ENCODE measurements at places on chromosomes 7 and 10.

GRCh38 chr7:23343806-23344475 is 44.8 kb downstream of the MALSU1 start:
- no peak for DNase-seq

DNA sequence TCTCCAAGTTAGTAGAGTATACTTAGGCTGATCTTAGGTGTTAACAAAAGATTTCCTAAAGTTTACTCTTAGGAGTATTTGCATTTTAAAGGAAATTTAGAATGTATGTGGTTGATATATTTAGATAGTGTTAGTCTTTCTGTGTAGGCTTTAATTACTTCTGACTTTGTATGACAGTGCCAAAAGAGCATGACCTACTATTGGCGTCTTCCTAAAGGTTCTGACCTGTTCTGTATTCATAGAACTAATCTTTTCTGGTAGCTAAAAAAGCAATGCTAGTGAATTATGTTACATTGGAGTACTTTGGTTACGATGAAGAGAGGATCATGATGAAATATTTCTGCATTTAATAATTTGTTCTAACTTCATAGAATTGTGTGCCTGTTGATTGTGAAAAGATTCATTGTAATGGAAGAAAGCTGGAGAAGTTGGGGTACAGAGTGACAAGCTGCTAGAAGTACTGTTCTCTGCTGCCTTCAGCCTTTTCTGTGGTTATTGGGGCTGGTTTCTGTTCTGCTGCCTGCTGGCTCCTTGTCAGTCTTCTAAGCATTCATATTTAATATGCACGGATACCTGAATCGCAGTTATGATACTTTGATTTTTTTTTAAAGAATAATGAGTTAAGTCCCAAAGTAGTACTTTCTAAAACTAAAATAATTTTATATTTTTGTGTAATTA is 13.2 kb downstream of the WAC start:
- DNase-seq, result no peak

DNA sequence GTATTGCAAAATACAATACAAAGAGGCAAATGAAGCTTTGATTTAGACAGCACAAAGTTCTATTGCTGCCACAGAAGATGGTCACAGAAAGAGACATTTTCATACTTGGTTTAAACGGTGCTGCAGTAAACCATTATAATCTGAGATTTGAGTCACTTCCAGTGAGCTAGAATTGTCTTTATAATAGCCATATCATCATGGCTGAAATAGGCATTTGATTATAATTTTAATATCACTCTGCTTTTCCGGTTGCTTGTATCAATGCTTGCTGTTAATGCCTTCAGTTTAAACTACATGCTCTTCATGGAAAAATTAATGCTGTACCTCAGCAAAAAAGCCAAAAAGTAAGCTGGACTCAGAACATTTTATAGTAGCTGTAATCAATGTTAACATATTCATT is 48.5 kb downstream of the CPEB3 start:
- no peak for DNase-seq

GRCh38 chr10:91742229-91742628 is 56.0 kb upstream of the TNKS2 start:
- DNase-seq, result no peak

DNA sequence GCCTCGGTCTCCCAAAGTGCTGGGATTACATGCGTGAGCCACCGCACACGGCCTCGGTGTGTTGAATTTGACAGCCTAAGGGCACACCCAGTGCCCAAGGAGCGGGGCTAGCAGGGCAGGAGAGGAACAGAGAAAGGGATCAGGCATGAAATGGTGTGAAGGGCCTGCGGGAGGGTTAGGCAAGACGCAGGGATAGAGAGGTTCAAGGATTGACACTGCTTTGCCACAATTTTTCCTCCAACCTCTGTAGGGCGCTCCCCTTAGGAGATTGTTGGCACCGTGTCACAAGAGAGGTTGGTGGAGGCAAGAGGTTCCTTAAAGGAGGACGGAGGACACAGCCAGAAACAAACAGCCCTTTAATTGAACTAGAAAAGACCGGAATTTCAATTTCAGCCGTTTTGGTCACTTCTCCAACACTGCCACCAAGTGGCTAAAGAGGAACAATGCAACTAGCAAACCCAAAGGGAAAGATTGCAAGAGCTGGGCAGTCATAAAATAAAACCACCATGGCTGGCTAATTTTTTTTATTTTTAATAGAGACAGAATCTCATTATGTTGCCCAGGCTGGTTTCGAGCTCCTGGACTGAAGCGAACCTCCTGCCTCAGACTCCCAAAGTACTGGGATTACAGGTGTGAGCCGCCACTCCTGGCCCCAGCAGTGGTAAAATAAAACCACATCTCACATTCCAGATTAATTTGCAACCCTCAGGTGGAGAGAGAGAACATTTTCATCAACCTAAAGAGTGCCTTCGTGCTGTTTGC is 6.9 kb upstream of the CREB3L2 start:
- DNase-seq, result no peak

DNA sequence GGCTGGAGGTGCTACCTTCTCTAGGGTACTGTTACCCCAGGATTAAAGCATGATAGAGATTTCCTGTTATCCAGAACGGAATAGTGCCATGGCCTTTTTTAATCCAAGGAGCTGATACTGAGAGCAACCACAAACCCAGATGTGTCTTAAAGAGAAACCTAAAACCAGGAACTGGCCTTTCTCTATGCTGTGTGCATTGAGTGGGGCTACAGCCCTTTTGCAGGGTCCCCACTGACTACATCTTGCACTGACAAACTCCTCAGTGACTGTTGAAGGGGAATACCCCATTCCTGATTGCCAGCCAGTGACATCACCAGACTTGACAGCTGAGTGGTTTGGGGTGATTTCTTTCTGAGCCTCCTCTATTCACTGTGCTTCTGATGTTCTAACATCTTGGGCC is 81.9 kb upstream of the CAPZA2 start:
- DNase-seq, result no peak

- DNase-seq, result no peak
These were observed 19.9 kb upstream of the HSPB1 start for GRCh38 chr7:76282344-76283253.

GRCh38 chr10:119677126-119677525 is 25.9 kb downstream of the BAG3 start:
- DNase-seq, result no peak

- DNase-seq, result no peak
These were observed 120.6 kb downstream of the SH3PXD2A start for GRCh38 chr10:103734731-103735130.

DNA sequence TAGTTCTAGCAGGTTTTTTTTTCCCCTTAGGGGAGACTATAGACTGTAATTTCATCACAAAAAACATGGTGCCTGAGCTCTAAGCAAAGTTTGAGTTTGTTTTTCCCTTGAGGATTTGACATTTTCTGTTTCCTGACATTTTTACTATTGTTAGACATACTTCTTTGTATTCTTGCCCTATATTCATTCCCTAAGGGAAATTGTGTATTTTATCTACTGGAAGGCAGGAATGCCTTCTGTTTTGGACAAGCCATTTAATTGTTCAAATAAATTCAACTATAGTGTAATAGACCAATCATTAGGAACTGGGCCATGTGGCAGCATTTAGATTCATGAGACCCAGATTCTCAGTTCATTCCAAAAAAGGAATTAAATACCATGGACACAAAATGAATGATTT is 335.0 kb downstream of the EXOC4 start:
- no peak for DNase-seq

- DNase-seq, result no peak
These were observed 55.2 kb downstream of the ELMO1 start for GRCh38 chr7:37393476-37393875.

DNA sequence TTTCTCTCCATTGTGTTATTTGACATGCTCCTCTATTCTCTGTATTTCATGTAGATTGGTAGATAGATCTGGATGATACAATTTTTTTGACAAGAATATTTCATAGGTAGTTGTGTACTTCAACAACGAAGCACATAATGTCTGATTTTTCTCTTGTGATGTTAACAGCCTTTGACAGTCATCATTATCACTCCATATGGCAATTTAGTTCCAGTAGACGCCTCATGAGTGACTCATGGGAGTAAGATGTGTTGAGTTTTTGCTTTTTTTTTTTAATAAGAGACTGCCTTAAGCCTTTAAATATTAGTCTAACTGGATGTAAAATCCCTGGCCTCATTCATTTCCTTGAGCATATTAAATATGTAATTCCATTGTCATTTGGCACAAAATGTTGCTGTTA is 123.5 kb upstream of the ZNF32 start:
- no peak for DNase-seq

DNA sequence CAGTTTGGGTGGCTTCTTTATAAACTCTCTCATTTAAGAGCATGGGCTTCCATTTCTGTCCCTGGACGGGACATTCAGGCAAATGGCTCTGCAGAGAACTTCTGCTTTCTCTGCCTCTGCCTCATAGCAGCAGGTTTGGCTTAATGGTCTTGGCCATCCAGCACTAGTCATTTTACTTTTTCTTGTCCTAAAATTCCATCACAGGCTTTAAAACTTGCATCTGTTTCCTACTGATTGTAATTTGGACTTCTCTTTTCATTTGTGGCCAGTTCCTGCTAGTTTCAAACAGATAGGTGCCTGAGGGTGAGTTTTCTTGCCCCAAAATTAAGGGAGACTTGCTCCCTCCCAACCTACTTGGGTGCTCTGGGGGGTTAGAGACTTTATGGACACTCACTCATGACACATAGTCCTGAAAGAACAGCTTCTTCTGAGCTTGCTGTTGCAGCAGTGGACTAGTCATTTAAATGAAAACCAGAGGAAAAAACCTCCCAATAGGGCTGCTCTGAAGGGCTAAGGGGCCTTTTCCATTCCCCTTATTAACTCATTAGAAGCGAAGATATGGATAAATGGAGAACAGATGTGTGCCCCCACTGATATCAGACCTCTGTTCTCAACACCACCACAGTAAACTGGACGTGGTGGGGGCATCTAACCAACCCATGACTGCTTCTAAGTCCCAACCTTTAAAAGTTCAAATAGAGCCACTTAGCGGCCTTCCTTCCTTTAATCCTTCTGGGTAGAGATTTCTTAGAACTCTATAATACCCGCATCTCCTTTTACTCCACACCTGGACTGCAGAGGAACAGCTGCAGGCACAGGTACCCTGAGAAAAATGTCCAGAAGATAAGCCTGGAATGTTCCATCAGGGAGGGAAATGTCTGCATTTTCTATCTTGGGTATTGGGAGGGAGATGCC is 38.8 kb downstream of the SVOPL start:
- no peak for DNase-seq

DNA sequence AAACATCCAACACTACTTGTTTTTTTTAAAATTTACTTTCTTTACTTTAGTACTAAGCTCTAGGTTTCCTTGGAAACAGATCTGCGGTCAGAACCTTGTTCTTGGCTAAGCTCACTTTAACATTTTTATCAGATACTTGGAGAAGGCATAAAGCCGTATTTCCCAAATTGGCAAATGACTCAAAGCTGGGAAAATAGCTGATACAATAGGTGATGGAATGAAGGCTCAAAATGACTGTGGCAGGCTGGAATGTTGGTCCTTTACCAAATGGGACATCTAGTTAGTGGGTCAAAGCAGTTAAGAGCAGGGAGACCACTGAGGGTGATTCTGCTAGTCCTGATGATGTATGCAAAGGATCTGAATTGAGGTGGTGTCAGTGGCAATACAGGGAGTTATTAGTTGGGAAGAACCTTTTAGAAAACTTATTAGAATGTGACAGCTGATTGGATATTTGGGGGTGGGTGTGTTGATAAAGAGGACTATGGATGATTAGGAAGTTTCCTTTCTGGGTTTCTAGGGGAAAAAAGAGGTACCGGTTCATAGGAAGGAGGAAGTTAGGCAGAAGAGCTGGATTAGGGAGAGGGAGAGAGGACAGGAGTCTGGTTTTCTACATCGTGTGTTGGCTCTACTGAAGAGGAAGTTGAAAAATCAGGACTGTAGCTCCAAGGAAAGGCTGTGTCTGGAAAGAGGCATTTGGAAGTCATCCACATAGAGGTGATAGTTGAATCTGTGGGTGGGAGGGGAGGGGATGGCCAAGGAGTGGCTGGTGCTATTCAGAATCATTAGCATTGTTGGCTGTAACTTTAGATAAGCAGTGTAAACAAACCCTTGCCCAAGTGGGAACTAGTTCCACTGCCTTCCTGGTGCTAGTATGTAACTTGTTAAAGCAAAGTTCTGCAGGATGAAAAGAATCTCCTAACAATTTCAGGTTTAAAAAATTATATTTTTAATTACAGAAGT is 13.1 kb downstream of the PLCE1 start:
- DNase-seq, result no peak

DNA sequence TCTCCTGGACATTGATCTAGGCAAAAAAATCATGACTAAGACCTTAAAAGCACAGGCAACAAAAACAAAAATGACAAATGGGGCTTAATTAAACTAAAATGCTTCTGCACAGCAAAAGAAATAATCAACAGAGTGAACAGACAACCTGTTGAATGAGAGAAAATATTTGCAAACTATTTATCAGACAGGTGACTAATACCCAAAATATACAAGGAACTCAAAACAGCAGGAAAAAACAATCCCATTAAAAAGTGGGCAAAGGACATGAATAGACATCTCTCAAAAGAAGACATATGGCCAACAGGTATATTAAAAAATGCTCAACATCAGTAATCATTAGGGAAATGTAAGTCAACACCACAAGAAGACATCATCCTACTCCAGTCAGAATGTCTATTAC is 166.8 kb downstream of the MTERF1 start:
- no peak for DNase-seq

- no peak for DNase-seq
These were observed 2.5 kb downstream of the GRK5 start for GRCh38 chr10:119209736-119210355.

- no peak for DNase-seq
These were observed 73.8 kb upstream of the GTF2IRD1 start for GRCh38 chr7:74379938-74380337.

- no peak for DNase-seq
These were observed 133.9 kb downstream of the PCDH15 start for GRCh38 chr10:54667136-54667535.

All from stimulated activated CD4-positive, alpha-beta T cell treated with anti-CD3 and anti-CD28 coated beads, Interleukin-1b, Interleukin-23, amount 100 ng/mL, for 1 hour (primary cell).